Spleen (tissue), 13 donors: ENCODE measurements at places on chromosomes 16 and 17. TPM values are rescaled to one million over a fixed set of nuclear protein-coding genes. Genes with fewer than 3 reads are reported as not detected.

Gene SMIM36
- total RNA-seq: not detected

Gene ARL5C
- total RNA-seq: not detected

Gene OR2C1
- not detected for total RNA-seq

Gene TMEM208
- total RNA-seq: 29.3 TPM

Gene HSPB9
- not detected for total RNA-seq

Gene PRSS21
- 1.3 TPM for total RNA-seq

Gene CES4A
- 6.0 TPM for total RNA-seq

GRCh38 chr17:50560931-50561745 lies 623 bp downstream of the CACNA1G start:
- H3K27ac ChIP-seq: no peak overlapping the region
- DNase-seq: no peak
- peak overlapping the region; percentile 54 for H3K4me3 ChIP-seq
- H3K4me1 ChIP-seq: peaks cover 45% of the 10 kb centered on the region
- H3K27me3 ChIP-seq: peaks cover 72% of the 10 kb centered on the region

- peaks cover 35% of the 10 kb centered on the region for H3K4me1 ChIP-seq
- DNase-seq: no peak
- H3K27ac ChIP-seq: no peak overlapping the region
- H3K36me3 ChIP-seq: no peaks in the 10 kb centered on the region
- peaks cover 98% of the 10 kb centered on the region for H3K27me3 ChIP-seq
- H3K4me3 ChIP-seq: peak overlapping the region; percentile 52
These were observed 750 bp downstream of the TMEM132E start for GRCh38 chr17:34579979-34580684.

- DNase-seq: no peak
- no peak overlapping the region for H3K27ac ChIP-seq
- H3K4me3 ChIP-seq: no peak overlapping the region
- peaks cover 22% of the 10 kb centered on the region for H3K36me3 ChIP-seq
These were observed 13.5 kb downstream of the KIAA0753 start for GRCh38 chr17:6627019-6627418.

DNA sequence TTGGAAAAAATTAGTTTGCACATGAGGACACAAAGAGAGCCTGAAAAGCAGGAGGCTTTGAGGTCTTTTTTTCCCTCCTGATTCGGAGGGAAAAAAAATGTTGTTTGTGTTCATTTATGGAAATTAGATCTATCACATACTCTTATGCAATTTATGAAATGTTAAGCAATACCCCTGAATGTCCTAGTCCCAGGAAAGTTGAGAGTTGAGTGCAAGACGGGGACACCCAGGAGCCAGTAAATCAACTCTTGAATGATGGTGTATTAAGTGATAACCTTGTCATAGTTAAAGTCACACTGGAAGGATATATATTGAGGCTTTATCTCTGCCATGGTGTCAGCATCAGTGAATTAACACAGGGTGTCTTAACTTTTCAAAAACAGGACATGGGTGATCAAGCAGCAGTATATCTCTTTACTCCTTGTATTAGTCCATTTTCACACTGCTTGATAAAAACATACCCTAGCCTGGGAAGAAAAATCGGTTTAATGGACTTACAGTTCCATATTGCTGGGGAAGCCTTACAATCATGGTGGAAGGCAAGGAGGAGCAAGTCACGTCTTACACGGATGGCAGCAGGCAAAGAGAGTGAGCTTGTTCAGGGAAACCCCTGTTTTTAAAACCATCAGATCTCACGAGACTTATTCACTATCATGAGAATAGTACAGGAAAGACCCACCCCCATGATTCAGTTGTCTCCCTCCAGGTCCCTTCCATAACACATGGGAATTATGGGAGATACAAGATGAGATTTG lies 469.0 kb downstream of the MAF start:
- no peak overlapping the region for H3K4me3 ChIP-seq
- H3K27me3 ChIP-seq: no peaks in the 10 kb centered on the region
- no peak for DNase-seq
- H3K4me1 ChIP-seq: no peaks in the 10 kb centered on the region
- H3K36me3 ChIP-seq: no peaks in the 10 kb centered on the region

GRCh38 chr16:75068085-75069031 lies 48.2 kb downstream of the LDHD start:
- H3K4me1 ChIP-seq: peaks cover 21% of the 10 kb centered on the region
- peaks cover 16% of the 10 kb centered on the region for H3K27me3 ChIP-seq
- H3K4me3 ChIP-seq: no peak overlapping the region
- H3K27ac ChIP-seq: no peak overlapping the region
- DNase-seq: no peak

DNA sequence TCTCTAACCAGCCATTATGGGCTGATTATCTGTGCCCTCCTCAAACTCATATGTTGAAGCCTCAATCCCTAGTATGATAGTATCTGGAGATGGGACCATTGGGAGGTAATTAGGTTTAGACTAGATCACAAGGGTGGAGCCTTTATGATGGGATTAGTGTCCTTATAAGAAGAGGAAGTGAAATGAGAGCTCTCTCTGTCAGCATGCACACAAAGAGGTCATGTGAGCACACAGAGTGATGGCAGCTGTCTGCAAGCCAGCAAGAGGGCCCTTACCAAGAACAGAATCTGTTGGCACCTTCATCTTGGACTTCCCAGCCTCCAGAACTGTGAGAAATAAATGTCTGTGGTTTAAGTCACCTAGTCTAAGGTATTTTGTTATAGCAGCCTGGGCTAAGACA lies 101.9 kb downstream of the PCTP start:
- no peaks in the 10 kb centered on the region for H3K27me3 ChIP-seq
- H3K4me3 ChIP-seq: no peak overlapping the region
- H3K27ac ChIP-seq: no peak overlapping the region
- H3K36me3 ChIP-seq: no peaks in the 10 kb centered on the region
- no peak for DNase-seq

GRCh38 chr16:87491522-87492290 lies 1.1 kb downstream of the ZCCHC14 start:
- peak overlapping the region; percentile 25 for H3K4me3 ChIP-seq
- no peak overlapping the region for H3K27ac ChIP-seq
- H3K27me3 ChIP-seq: no peaks in the 10 kb centered on the region
- H3K4me1 ChIP-seq: peaks cover 72% of the 10 kb centered on the region
- DNase-seq: peak; percentile 87
- H3K36me3 ChIP-seq: peaks cover 3% of the 10 kb centered on the region

- peaks cover 27% of the 10 kb centered on the region for H3K4me1 ChIP-seq
- DNase-seq: peak; percentile 88
- H3K27me3 ChIP-seq: no peaks in the 10 kb centered on the region
- H3K4me3 ChIP-seq: peak overlapping the region; percentile 53
These were observed 663 bp downstream of the CYB5D1 start for GRCh38 chr17:7858522-7858810.

DNA sequence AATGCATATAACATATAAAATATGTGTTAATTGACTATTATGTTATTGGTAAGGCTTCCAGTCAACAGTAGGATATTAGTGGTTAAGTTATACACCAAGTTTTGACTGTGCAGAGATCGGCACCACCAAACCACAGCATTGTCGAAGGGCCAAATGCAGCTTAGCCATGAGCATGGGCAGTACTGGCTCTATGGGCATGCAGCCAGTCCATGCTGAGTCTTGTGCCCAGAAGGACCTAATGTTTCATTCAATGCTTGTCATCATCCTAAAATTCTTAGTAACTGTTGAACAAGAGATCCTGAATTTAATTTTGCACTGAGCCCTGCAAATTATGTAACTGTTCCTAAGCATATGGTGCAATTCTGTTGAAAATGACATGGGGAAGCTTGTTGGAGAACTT lies 233.4 kb upstream of the HS3ST3A1 start:
- no peaks in the 10 kb centered on the region for H3K4me1 ChIP-seq
- no peaks in the 10 kb centered on the region for H3K36me3 ChIP-seq
- no peak overlapping the region for H3K27ac ChIP-seq
- DNase-seq: no peak
- H3K27me3 ChIP-seq: no peaks in the 10 kb centered on the region

- peaks cover 2% of the 10 kb centered on the region for H3K36me3 ChIP-seq
- no peak overlapping the region for H3K4me3 ChIP-seq
- no peaks in the 10 kb centered on the region for H3K27me3 ChIP-seq
- H3K27ac ChIP-seq: no peak overlapping the region
- H3K4me1 ChIP-seq: no peaks in the 10 kb centered on the region
- no peak for DNase-seq
These were observed 56.6 kb downstream of the TMEM186 start for GRCh38 chr16:8740775-8741355.

GRCh38 chr17:82553210-82553930 lies 33.8 kb downstream of the FOXK2 start:
- no peak overlapping the region for H3K4me3 ChIP-seq
- H3K27ac ChIP-seq: peak overlapping the region; percentile 27
- peaks cover 65% of the 10 kb centered on the region for H3K4me1 ChIP-seq
- H3K27me3 ChIP-seq: no peaks in the 10 kb centered on the region
- DNase-seq: no peak
- H3K36me3 ChIP-seq: no peaks in the 10 kb centered on the region

DNA sequence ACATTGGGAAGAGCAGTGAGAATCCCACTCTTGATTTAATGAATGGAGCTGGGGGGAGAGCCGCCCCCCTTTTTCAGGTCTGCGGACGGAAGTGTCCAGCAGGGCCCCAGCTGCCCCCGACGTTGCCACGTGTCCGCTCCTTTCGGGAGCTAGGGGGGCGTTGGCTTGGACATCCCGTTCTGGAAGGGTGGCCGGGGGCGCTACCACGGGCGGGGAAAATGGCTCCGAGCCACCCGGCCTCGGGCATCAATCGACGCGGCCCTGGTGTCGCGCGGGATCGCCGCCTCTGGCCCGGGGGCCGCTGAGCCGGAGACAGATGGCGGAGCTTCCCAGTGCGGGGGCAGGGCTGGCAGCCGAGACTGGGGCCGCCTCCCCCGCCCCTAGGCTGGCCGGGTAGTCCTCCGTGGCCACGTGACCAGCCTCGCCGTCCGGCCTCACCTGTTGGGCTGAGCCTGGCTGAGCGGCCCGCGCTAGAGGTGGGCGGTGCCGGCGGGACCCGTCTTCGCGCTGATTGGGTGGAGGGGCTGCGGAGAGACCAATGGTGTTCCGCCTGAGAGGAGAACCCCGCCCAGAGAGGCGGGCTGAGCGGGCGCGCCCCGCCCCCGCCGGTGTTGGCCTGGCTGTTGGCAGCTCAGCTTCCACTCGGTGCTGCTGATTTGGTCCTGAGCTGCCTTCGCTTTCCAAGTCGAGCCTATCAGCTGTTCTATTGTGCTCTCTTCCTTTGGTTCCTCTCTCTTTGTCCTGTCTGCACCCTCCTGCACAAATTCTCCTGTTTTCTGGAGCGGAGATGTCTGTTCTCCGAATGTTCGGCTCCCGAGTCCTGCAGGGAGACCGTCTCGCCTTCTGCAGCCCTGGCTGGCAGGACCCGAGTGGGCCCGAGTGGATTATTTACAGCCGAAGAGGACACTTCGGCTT lies 8.3 kb downstream of the HS3ST3B1 start:
- DNase-seq: peak; percentile 94
- peaks cover 14% of the 10 kb centered on the region for H3K27me3 ChIP-seq
- H3K4me1 ChIP-seq: peaks cover 71% of the 10 kb centered on the region
- no peaks in the 10 kb centered on the region for H3K36me3 ChIP-seq
- H3K27ac ChIP-seq: peak overlapping the region; percentile 81

GRCh38 chr16:78407191-78407590 lies 307.7 kb downstream of the WWOX start:
- H3K4me1 ChIP-seq: no peaks in the 10 kb centered on the region
- no peaks in the 10 kb centered on the region for H3K27me3 ChIP-seq
- H3K36me3 ChIP-seq: no peaks in the 10 kb centered on the region
- no peak overlapping the region for H3K4me3 ChIP-seq
- no peak overlapping the region for H3K27ac ChIP-seq

DNA sequence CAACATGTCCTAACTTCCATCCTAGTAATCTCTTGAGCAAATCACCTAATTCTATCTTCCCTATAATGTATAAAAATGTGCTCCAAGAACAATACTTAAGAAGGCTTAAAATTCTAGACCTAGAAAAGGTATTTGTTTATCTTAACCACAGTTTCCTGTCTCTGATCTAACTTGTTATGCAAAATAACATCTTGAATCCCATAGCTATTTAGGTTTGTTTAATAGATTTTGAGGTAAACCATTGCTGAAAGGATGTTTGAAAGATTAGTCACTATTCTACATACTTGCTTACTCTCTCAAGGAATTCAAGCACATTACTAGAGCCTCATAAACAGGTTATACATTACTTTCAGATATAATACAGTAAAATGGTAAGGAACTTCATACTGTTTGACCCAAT lies 13.0 kb downstream of the CA10 start:
- H3K4me3 ChIP-seq: no peak overlapping the region
- H3K27me3 ChIP-seq: no peaks in the 10 kb centered on the region
- H3K27ac ChIP-seq: no peak overlapping the region
- DNase-seq: no peak
- H3K36me3 ChIP-seq: no peaks in the 10 kb centered on the region

DNA sequence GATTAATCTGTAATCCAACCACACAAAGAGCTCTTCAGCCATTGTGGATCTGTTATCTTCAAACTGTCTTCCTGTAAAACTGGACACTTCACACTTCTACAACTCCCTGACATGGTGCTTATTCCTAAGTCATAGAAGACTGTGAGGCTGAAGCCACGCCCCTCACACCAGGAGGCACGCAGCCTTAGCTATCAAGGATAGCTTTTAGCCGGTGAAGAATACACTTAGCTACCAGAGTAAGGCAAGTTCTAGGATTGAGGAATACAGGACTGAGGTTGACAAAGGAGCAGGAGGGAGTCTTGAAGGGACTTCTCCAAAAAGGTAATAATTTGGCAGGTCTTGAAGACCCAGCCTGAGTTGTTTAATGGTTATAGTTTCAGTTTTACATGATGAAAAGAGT lies 79.8 kb upstream of the GAS7 start:
- H3K36me3 ChIP-seq: no peaks in the 10 kb centered on the region
- H3K27ac ChIP-seq: no peak overlapping the region
- DNase-seq: no peak
- H3K27me3 ChIP-seq: no peaks in the 10 kb centered on the region

GRCh38 chr17:81428516-81428915 lies 33.3 kb downstream of the BAHCC1 start:
- H3K27me3 ChIP-seq: peaks cover 55% of the 10 kb centered on the region
- H3K4me3 ChIP-seq: no peak overlapping the region
- no peaks in the 10 kb centered on the region for H3K36me3 ChIP-seq

GRCh38 chr16:27448532-27449433 lies 46.8 kb downstream of the IL21R start:
- peaks cover 17% of the 10 kb centered on the region for H3K4me1 ChIP-seq
- peak overlapping the region; percentile 62 for H3K27ac ChIP-seq
- H3K4me3 ChIP-seq: no peak overlapping the region
- peaks cover 16% of the 10 kb centered on the region for H3K36me3 ChIP-seq

DNA sequence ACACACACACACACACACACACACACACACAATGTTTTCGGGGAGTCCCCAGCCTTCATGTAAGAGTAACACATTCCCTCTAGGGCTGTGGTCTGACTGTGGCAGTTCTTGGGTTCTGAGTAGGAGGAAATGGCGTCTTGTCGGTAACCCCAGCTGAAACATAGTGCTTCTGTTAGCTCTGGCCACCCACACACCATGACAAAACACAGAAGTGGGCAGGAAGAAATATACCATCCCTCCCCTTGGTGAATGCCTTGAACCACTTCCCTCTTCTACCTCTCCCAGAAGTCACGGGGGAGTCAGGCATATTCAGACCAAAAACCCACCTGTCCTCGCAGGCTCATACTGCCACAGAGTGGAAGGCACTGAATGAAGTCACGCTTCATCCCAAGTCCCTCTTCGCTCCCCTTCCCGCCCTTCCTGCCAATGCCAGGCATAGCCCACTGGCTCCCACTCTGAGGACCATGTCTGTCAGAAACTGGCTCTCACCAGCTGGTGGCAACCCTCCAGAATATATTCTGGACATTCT lies 11.5 kb downstream of the SLC35B1 start:
- peaks cover 19% of the 10 kb centered on the region for H3K36me3 ChIP-seq
- peak; percentile 39 for DNase-seq

GRCh38 chr17:32755045-32755805 lies 121.7 kb downstream of the MYO1D start:
- H3K27me3 ChIP-seq: no peaks in the 10 kb centered on the region
- no peak overlapping the region for H3K4me3 ChIP-seq
- DNase-seq: no peak
- H3K27ac ChIP-seq: no peak overlapping the region
- no peaks in the 10 kb centered on the region for H3K4me1 ChIP-seq
